Activated naive CD4-positive, alpha-beta T cell treated with anti-CD3 and anti-CD28 coated beads for 36 hours (primary cell): ENCODE measurements at places on chromosomes 2 and 18.

GRCh38 chr2:8522687-8523086, 159.2 kb upstream of the ID2 start:
- no peak for DNase-seq

- DNase-seq, result no peak
Measured at GRCh38 chr2:15626967-15627366, 35.3 kb downstream of the DDX1 start.

GRCh38 chr18:21747764-21748693, 7.4 kb downstream of the MIB1 start:
- no peak for DNase-seq

- no peak for DNase-seq
Measured at GRCh38 chr2:211159972-211160371, 603.6 kb downstream of the CPS1 start.

- DNase-seq, result no peak
Measured at GRCh38 chr2:178233428-178233827, 39.1 kb downstream of the OSBPL6 start.

DNA sequence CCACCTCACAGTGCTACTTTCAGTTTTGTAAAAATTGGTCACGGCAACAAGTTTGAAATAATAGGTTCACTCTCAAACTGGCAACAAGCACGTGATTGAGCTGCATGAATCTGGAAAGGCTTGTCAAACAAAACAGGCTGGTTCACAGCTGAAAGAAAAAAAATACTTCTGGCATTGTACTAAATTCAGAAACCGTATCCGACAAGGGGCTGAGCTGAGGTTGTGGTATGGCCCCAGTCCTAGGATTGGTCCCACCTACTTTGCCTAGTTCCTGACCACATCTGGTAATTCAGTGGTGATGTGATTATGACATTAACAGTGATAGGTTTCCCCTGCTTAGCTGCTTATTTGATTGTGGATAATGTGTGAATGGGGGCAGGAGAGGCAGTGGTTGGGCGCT, 326.5 kb upstream of the THUMPD2 start:
- DNase-seq, result no peak

DNA sequence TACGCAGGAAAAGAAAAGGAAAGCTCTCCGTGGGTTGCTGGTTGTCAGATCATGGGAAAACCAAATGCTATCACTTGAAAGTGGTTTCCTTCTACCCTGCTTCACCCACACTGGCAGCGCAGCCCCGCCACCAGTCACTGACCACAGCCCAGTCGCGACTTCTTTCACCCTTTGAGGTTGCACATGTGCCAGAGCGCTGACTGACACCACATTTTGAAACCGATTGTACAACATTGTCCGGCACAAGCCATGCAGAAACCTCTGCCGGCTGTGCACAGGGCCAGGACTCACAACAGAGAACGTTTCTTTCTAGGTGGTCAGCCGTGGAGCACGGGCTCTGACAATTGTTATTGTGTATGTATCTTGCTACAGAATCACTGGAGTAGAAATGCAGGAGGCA, 827.2 kb upstream of the POU3F3 start:
- DNase-seq, result no peak

DNA sequence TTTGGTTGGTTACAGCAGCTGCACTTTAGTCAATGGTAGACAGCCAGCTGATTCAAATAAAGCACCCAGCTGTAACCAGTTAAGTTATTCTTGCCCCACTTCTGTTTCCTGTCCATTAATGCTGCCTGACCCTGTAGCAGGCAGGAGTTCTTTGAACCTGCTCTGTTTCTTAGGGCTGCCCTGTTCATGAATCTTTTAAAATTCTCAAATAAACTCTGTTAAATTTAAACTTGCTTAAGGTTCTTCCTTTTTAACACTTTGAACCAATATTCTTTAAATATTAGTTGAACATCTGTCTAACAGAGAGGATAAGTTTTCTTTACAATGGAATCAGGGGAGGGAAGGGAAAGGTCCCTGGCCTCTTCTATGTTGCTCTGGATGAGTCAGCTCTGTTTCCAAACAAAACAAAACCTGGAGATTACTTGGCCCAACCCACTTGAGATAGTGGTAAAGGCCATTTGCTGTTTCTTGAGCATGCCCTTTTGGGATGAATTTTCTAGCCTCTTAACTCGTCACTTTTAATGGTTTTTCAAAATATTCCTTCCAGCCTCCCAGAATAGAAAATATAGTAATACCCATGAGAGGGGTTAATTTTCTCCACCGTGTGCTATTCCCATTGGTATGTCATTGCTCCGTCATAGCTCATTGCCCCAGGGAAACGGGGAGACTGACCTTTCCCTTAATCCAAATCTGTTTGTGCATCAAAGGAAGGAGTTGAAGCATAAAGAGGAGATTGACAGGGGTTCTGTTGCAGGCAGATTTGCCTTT, 112.1 kb upstream of the FHL2 start:
- no peak for DNase-seq

GRCh38 chr2:101388232-101388631, 929 bp upstream of the CREG2 start:
- no peak for DNase-seq

DNA sequence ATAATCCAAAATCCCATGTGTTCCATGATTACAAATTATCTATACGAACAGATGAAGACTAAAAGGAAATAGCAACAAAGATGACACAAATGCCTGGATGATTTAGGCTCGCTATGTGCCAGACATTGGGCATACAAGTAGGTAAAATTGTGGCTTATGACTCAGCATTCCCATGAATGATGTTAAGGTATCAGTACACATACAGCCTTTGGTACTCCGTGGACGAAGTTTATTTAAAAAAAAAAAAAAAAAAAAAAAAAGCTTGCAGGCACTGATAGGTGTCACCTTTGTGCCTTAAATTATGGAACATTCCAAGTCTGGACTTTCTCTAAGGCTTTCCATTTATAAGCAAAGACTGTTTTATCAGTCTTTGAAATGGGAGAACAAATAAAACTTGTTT, 2.7 kb downstream of the CHAC2 start:
- DNase-seq, result no peak

- DNase-seq, result no peak
Measured at GRCh38 chr18:12060182-12060870, 33.3 kb upstream of the ANKRD62 start.

DNA sequence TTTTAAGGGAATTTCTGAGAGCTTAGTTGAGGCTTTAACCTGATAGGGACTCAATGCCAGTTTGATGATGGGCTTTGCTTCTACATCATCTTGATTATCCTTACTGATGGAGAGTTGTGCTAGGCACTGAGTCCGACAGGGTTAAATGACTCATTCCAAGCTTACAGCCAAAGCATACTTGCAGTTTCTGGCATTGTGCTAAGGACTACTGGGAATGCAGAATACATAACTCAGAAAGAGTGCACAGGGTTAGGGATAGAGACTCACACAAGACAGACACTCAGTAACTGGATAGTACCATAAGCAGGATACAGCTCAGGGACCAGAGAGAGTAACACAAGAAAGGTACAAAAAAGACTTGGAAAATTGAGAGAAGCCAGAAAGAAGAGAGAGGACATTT, 94.1 kb upstream of the SLC14A2 start:
- DNase-seq, result no peak

DNA sequence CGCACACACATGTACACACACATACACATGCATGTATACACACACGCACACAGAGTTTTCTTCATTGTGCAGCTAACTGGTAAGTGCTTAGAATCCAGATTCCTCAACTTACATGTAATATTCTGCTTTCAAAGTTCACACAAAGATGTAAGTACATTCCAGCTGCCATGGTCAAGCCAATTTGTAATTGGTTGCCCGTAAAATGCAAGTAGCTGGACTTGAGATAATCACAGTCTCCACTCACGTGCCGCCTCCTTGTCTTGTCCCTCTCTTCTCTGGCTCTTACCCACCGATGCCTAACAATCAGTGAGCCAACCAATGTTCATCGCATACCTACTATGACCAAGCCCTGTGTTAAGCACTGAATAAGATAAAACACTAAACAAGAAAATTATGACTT, 77.8 kb downstream of the SOCS6 start:
- no peak for DNase-seq

- peak; percentile 93 for DNase-seq
Measured at GRCh38 chr18:35497370-35498197, at the start of gene INO80C. Gene INO80C (minus strand): TSS chr18:35497960. CDS start chr18:35497874, 86 bp downstream.

DNA sequence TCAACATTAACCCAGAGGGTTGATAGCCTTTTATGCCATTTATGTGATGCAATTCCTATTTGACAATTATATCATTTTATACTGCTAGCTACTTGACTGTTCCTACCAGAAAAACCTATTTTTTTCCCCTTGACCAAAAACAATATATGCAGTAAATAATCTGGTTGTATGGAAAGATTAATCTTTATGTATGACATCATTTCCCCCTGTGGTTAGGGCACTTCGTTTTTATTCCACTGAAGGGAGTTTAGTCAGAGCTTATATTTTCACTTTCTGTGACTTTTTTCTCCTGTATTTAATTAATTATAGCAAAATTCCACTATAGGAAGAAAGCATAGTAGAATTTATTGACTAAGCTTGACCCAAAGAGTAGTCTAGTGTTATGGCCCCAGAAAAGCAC, 107.6 kb downstream of the HAUS1 start:
- DNase-seq, result no peak

GRCh38 chr2:181655519-181655918, 1.4 kb downstream of the CERKL start:
- DNase-seq, result no peak

DNA sequence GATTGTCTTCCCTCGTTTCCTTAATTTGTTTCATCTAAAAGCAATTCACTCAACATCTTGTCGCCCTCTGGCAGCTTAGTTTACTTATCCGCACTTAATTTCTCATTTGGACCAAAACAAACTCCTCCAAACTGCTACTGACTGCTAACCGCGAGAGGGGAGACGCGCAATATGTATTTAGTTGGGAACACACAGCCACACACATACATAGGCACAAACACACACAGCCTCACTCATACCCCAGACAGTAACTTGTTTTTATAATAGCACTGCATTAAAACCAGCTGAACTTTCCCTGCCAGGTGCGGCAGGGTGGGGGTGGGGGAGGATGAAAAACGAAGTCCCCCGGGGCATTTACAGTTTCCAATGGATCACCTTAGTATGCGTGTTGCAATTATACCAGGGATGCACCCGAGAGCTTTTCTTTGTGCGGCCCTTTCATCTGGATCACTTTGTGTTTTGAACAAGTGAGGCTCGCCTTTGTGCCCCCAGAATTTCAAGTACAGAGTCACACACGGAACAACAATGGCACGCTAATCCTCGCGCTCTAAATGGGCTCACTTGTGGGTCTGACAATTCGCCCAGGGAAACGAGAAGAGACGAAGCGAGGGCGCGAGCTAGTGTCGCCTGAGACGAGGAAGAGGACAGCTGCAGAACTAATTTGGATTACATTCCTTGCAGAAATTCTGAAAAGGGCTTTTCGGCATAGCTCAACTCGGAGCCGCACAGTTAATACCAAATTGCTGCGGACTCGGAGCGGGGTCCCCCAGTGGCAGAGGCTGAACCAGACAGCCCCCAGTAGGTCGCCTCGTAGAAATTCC, 2.4 kb downstream of the ERBB4 start:
- no peak for DNase-seq

GRCh38 chr2:168212866-168213265, 34.5 kb downstream of the STK39 start:
- no peak for DNase-seq

- peak; percentile 59 for DNase-seq
Measured at GRCh38 chr2:231530099-231531011, at the start of gene NMUR1. Gene NMUR1 (minus strand): TSS chr2:231530445. CDS start chr2:231530361, 84 bp downstream.

GRCh38 chr2:206494061-206494460, 50.7 kb downstream of the ADAM23 start:
- no peak for DNase-seq

DNA sequence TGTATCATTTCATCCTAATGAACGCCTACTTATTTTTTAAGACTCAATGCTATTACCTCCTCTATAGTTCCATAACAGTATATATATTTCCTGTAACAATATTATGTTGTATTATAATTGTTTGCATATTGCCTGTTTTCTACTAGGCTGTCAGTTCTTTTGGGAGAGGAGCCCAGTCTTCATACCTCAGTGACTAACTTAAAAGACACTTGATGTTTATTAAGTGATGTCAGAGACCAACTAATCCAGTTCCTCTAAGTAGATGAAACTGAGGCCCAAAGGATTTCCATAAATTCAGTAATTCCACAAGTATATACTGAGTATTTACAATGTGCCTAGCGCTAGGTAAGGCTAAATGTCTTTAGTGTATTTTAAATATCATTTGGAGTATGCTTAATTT, 48.9 kb upstream of the AAK1 start:
- no peak for DNase-seq

DNA sequence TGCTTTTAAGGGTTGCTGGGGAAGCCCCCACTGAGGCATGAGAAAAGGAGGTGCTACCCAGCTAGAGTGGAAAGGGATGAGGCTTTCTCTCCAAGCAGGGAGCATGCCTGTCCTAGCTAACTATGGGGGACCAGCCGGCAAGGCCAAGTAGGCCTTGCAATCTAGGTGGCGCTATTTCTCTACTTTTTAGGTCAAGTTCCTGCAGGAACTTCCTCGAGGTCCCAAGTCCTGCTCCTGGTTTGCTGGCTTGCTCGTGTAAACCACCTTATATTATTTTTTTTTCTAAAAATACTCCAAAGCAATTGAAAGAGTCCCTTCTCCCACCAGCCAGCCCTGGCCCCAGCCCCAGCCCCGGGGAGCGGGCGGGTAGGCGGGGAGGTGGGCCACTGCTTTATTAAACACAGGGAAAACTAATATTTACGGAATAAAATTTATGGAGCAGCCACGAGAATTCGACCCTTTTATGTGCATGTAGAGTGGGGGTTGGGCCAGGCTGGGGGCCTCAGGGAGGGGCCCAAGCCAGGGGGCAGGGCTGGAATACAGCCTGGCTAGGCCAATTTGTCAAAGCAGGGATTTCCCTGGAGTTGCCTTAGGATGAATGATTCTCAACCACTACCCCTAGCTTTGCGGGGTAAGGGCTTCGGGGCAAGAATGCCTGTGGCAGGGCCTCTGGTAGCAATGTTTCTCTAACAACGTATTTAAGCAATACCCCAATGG, 12.8 kb upstream of the IHH start:
- DNase-seq, result peak; percentile 30

GRCh38 chr2:86185517-86186212, 9.6 kb downstream of the IMMT start:
- no peak for DNase-seq

GRCh38 chr2:235059161-235059560, 107.3 kb downstream of the SH3BP4 start:
- DNase-seq, result no peak

DNA sequence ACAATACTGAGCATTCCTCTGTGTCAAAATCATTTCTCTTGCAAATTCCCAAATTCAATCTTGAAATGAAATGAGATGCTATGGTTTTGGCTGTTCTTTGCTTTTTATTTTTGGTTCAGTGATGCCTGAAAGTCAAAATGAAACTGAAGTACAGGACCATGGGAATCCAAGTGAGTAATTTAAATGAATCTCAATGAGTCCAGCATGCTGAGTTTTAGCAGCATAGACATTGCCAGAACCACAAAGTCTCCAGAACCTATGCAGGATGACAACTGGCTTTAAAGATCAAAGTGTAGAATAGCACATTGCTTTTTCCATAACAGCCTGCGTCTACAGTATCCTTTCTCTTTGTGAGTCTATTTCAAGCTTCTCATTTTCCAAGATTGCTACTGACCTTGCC, 1050.7 kb upstream of the PIK3C3 start:
- no peak for DNase-seq
